ENCODE measurements at places on chromosomes 4 and X.

DNA sequence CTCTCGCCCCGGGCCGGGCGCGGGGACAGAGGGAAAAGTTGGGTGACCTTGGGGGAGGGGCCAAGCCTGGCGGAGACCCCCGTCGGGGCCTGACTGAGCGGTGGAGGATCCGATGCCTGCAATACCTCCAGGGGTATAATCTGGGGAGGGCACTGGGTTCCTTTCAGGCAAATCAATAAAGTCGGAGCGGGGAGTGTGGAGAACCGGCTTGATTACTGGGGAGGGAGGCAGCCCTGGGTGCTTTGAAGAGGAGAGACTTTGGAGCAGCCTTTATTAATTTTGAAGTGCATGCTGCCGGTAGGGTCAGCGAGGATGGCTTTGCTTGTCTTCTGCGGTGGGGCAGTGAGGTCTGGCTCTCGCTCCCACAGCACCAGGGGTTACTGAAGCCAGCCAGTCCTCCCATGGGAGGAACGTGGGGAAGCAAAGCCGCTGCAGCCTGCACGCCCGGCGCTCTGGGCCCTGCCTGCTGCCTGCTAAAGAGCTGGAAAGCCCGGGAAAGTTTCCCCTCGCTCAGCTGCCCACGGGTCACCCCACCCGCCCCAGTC, 403 bp upstream of the LGI2 start:
- DNase-seq: no peak

GRCh38 chrX:39377773-39378172, 576.5 kb downstream of the MID1IP1 start:
- no peak for DNase-seq

DNA sequence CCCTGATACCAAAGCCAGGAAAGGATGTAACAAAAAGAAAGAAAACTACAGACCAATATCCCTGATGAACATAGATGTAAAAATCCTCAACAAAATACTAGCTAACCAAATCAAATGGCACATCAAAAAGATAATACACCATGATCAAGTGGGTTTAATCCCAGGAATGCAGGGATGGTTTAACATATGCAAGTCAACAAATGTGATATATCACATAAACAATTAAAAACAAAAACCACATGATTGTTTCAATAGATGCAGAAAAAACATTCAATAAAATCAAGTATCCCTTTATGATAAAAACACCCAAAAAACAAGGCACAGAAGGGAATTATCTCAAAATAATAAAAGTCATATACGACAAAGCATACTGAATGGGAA, 31.5 kb downstream of the ELF2 start:
- no peak for DNase-seq

- no peak for DNase-seq
Measured at GRCh38 chr4:77384094-77384493, 221.5 kb upstream of the CXCL13 start.

DNA sequence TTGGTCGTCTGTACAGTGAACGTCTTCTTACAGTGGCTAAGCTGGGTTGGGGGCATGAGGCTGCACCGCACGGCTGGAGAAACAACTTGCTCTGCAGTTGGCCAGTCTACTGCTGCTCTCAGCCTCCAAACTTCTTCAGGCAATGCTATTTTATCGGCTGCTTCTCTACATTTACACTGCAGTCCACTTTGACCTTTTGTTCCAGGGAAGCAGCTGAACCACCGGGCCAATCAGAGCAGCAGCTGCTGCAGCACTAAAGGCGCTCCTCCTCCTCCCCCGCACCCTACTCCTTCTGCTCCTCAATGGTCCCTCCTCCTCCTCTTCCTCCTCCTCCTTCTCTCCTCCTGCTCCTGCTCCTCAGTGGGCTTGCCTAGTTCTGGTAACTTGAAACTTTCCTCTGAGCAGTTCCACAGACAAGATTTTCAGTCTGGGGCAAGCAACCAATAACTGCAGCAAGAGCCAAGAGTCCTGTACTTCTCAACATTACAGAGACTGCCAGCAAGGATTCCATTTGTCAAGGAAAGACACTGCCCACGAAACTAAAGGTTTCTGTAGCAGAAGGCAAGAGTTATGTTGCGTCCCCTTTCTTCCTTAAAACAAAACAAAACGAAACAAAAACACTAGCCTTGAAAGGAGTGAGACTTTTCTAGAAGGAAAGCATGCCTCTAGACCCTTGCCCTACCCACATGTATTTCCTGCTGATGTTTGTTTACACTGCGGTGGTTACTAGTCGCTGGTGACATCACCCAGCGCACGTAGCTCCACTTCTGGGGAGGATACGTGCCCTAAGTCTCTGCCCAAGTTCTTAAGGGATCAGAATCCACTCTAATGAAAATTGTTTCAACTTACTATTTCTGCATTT, 125.7 kb upstream of the NAP1L5 start:
- peak; percentile 23 for DNase-seq

GRCh38 chrX:30910124-30910860, 21.2 kb upstream of the TAB3 start:
- no peak for DNase-seq

DNA sequence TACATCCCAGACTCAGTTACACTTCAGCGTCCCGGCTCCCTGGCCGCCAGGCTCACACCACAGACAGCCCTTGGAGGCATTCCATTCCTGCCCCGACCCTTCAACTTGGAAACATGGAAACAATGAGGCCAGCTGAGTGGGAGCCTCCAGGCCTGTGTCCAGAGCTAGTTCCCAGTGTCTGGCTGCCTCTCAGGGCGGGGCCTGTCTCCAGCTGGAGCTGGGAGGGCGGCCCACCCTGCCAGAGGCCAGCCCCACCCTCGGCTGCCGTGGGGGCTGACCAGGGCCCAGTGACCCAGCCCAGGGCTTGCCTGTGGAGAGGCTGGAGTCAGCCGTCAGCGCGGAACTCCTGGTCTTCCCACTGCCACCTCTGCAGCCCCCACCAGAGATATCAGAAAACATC, 37.4 kb upstream of the SPON2 start:
- no peak for DNase-seq

DNA sequence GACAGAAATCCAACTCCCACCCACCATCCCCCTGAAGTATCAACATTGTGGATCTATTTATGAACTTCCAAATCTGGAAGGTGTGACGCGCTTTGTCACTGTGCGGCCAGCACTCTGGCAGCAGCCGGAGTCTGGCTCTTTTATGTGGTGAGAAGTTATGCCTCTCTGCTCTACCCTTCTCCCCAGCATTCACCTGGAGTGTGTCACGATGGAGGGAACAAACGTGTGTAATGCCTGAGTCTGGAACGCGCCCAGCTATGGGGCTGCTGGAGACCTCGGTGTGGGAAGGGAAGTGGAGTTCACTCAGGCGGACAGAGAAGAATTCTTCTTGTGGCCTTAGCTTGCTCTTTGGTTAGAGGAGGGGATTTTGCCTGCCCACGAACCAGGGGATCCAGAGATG, 222.1 kb upstream of the RPL34 start:
- no peak for DNase-seq

DNA sequence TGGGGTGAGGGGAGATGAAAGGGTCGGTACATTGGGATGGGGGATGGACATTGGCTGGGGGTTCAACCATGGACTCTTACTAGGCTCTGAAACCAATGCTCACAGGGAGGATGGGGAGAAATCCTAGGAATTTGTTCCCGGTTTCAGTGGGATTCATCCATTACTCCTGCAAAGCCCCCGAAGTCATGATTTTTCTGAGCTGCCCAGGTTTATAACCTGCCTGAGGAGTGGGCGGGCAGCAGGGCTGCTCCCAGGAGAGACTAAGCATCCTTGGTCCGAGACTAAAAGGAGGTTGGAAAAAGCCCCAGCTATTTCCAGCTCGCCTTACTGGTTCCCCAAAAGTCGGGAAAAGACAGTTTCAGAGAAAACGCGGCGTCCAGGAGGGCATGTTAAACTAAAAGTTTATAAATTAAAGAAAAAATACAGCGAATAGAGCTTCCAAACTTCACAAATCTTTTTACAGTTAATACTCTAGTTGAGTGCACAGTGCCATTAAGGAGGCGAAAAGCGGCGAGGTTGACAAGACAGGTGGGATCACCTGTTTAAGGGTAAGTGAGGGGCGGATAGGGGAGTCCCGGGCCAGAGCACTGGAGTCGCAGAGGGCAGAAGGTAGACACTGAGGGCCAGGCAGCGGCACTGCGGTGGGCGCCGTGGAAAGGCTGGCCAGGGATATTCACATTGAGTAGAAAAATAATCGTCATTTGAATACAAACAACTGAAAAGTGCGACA, 3.7 kb downstream of the NKX3-2 start:
- no peak for DNase-seq

All from stimulated activated CD8-positive, alpha-beta memory T cell treated with anti-CD3 and anti-CD28 coated beads, Interleukin-7, amount 100 ng/mL, for 4 hours (primary cell).